DMS79 treated with DMSO at 0.1 percent for 48 hours (cell line): ENCODE measurements at places on chromosomes 2 and 18.

GRCh38 chr2:230928701-230929380, 3.8 kb upstream of the GPR55 start:
- no peak for DNase-seq

- DNase-seq = no peak
Observed at GRCh38 chr2:149800624-149801542, 213.3 kb upstream of the MMADHC start.

GRCh38 chr2:20186078-20186854, 38.7 kb downstream of the SDC1 start:
- DNase-seq = no peak

DNA sequence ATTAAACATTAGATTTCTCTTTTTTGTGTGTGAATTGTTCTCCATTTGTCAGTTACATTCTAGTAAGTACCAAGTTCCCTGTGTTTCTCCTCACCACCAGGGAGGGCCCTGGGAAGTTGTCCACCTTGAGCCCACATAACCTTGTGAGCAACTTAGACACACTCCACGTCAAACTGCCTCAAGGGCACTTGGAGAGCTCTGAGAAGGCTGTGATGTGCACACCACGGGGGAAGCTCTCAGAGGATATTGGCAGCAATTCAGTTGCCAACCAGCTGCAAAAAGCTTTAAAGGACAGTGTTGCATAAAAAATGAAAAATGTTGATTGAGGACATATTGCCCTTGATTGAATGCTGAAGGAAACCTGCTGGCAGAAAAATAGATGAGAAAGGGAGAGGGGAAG, 743.6 kb downstream of the RNF144A start:
- peak; percentile 82 for DNase-seq

- DNase-seq = no peak
Observed at GRCh38 chr2:96668771-96669170, 26.2 kb downstream of the FER1L5 start.

- no peak for DNase-seq
Observed at GRCh38 chr2:180048251-180048650, 41.2 kb upstream of the CWC22 start.

- DNase-seq = no peak
Observed at GRCh38 chr2:166485558-166486178, 8.4 kb downstream of the SCN7A start.

- no peak for DNase-seq
Observed at GRCh38 chr2:207505171-207505570, 24.6 kb upstream of the CREB1 start.

DNA sequence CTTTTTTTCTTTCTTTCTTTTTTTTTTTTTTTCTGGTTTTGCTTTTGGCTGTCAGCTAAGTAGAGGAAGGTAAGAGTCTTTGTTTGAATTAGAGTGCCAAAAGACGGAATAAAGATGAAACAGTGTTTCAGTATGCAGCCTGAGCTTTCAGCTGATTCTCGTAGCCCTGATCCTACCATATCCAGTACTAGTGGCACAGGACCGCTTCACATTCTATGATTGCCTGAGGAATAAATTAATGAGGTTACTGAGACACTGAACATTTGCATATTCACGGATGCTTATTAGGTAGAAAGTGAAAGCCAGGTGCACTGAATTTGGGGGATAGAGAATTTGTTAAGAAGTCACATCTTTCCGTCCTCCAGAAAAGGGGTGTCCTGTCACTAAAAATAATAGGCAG, 421.5 kb upstream of the POU3F3 start:
- no peak for DNase-seq

DNA sequence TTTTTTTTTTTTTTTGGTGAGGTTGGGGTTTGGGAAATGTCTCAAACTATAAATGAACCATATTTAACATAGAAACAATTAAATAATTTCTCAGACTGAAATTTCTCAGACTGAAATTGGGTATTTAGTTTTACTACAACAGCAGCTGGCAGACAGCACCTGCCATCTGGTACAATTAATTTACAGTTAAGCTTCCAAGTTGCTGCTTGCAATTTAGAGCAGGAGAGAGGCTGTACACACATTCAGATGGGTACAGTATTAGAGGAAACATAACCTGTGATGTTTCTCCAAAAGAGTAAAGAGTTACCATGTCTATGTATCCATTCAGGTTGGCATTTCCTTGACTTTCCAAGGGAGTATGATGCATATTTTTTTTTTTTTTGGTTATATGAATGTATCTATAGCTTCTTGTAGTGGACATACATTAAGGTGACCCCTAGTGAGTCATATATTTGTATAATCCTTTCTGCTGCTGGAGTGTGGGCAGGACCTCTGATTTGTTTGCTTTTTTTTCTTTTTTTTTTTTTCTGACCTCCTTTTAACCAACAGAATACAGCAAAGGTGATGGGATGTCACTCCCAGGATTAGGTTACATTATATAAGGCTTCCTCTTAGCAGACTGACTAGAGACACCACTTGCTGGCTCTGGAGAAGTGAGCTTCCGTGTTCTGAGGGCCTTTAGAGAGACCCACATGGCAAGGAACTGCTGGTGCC, 201.7 kb downstream of the PTH2R start:
- DNase-seq = no peak

GRCh38 chr2:191631754-191632153, 46.2 kb upstream of the NABP1 start:
- DNase-seq = peak; percentile 71

GRCh38 chr2:136257893-136258292, 139.9 kb upstream of the CXCR4 start:
- no peak for DNase-seq

- DNase-seq = no peak
Observed at GRCh38 chr2:180872255-180872654, 108.2 kb upstream of the UBE2E3 start.

DNA sequence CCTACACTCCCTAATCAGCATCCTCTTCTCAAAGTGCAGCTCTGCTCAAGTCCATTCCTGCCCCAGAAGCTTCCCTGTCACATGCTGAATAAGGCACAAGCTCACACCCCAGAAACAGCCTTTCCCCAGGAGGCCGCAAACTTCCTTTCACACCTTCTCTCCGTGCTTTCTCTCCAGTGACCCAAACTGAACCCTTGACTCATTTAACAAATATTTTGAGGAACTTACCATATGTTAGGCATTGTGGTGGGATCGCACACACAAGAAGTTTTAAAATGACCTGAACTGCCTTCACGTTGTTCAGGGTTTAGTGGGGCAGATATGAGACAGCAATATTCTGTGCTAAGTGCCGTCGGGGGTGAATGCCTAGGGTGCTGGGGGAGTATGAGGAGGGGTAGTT, 161.3 kb downstream of the INSIG2 start:
- no peak for DNase-seq

DNA sequence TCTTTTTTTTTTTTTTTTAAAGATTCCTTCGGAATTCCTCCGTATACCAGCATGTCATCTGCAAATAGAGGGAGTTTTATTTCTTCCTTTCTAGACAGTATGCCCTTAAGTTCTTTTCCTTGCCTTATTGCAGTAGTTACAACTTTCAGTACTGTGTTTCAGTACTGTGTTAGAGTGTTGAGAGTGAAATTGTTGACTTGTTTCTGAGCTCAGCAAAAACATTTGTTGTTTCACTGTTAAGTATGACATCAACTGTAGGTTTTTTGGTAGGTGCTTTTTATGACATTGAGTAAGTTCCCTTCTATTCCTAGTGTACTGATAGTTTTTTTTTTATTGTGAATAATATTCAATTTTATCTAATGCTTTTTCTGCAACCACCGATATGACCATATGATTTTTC, 43.9 kb downstream of the ACVR2A start:
- DNase-seq = no peak

DNA sequence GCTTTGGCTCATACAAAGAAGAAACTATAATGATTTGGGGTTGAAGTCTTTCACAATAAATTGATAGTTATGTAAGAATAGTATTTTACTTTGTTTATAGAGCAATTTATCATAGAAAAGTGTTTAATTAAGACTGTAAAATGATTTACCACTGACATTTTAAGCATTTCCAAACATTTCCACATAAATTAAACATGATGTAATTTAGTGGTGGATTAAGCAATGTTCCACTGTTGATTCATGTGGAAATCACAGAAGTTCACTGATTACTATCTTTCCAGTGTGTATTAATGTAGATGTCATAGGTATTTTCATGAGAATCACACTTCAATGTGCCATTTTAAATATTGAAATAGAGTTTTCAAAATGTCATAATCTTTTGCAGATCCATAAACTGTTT, 40.1 kb upstream of the GRB14 start:
- DNase-seq = no peak

GRCh38 chr18:59918320-59918755, 18.5 kb downstream of the PMAIP1 start:
- DNase-seq = peak; percentile 74

DNA sequence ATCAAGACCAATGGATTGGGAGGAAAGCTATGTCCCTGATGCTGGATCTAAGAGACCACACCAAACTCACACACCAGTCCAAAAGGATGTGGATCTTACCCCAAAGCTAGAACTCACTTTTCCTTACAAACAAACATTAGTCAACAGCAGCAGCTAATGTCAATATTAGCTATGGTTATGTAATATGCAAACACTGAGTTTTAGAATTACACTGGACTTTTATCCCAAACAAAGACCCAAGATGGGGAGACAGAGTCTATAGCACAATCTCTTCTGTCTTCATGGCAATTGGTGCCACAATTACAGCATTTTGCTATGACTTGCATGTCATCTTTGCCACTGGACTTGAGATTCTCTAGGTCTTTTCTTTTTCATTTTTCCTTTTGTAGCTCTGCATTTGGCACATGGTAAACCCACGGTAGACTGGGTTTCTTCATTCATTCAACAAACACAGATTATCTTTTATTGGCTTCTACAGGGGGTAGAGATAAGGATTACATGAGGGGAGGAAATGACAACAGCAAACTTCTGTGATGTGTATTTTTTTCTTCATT, 59.0 kb downstream of the SPRED2 start:
- DNase-seq = no peak

- no peak for DNase-seq
Observed at GRCh38 chr2:65453916-65454315, 21.5 kb upstream of the SPRED2 start.

DNA sequence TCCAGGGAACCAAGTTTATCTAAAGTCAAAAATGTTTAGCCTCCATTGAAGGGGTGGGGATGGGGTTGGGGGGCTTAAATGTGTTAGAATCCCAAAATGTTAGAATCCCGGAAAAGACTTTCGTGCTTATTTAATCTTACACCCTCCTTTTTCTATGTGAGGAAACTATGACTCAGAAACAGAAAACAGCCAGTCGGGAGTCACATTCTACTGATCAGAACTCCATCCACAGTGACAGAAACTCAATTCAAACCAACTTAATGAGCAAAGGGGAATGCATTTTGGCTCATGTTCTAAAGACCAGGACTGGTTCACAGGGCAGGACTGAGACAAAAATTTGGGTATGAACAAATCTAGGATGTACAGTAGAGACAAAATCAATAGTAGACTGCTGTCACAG, 31.9 kb upstream of the AFTPH start:
- no peak for DNase-seq

DNA sequence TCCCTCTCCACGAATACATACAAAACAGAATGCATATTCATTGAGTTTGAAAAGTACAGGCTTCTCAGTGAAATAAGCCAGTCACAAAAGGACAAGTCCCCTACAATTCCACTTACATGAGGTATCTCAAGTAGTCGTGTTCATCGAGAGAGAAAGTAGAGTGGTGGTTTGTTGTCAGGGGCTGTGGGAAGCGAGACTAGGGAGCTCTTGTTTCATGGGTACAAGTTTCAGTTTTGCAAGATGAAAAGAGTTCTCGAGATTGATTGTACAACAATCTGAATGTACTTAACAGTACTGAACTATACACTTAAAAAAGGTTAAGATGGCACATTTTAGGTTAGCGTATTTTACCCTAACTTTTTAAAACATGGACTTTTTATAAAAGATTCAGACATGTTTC, 71.5 kb upstream of the TTC39C start:
- no peak for DNase-seq

GRCh38 chr2:181058378-181059269, 78.2 kb downstream of the UBE2E3 start:
- no peak for DNase-seq

- no peak for DNase-seq
Observed at GRCh38 chr18:61531182-61531581, 198.0 kb downstream of the CDH20 start.

GRCh38 chr2:11013196-11013595, 101.5 kb downstream of the KCNF1 start:
- no peak for DNase-seq

GRCh38 chr2:10434886-10435819, 13.0 kb downstream of the ODC1 start:
- DNase-seq = peak; percentile 64
